Activated CD4-positive, alpha-beta T cell treated with anti-CD3 and anti-CD28 coated beads, Interleukin-2, amount 10 ng/mL, durations not matched to agents 24 days and 14 days (primary cell): ENCODE measurements at places on chromosomes 2 and 18. TPM values are rescaled to one million over a fixed set of nuclear protein-coding genes. Genes with fewer than 3 reads are reported as not detected.
A peak's percentile ranks its signal among the peaks of the same experiment; 100 is the strongest.

DNA sequence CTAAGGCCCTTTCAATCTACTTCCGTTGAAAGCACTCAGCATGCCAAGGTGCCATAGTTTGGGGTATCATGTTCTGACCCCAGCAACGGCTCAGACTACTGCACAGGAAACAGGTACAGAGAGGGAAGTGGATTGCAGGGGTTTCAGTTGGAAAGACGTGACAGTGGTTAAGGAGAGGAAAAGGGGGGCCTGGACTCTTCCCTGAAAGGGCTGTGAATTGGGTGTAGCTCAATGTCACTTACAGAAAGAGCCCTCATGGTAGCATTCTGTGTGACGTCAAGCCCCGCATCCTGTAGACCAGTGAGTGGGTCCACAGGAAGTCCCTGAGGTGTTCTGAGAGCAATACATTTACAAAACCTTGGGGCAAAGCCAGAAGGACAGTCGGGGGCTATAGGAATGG is 121.5 kb upstream of the GYPC start:
- DNase-seq: peak; percentile 55
- H3K27ac ChIP-seq: no peak overlapping the region
- H3K27me3 ChIP-seq: no peaks in the 10 kb centered on the region
- no peaks in the 10 kb centered on the region for H3K36me3 ChIP-seq

GRCh38 chr2:14543284-14543683 is 89.2 kb upstream of the LRATD1 start:
- H3K4me1 ChIP-seq: no peaks in the 10 kb centered on the region
- no peaks in the 10 kb centered on the region for H3K36me3 ChIP-seq
- DNase-seq: no peak
- no peak overlapping the region for H3K27ac ChIP-seq
- H3K4me3 ChIP-seq: no peak overlapping the region

- H3K4me3 ChIP-seq: no peak overlapping the region
- no peaks in the 10 kb centered on the region for H3K36me3 ChIP-seq
Measured at GRCh38 chr2:168322325-168323007, 75.1 kb upstream of the STK39 start.

DNA sequence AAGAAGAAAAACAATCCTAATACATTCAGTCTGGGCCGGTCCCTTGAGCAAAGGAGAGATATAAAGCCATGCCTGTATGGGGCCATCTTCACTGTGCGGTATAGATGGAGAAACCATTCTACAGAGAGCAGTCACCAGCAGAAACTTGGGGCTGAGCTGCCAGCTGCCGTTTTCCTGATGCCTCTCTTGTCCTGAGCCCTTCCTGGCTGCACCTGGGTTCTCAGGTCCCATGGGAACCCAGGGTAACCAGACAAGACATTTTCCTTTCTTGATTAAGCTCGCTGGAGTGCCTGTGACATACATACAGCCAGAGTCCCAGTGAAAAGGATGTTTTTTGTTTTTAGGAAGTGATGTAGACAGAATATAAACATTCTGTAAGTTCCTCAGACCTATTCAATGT is 5.3 kb upstream of the METTL21A start:
- peaks cover 4% of the 10 kb centered on the region for H3K27me3 ChIP-seq
- no peak overlapping the region for H3K4me3 ChIP-seq
- no peak for DNase-seq
- H3K36me3 ChIP-seq: no peaks in the 10 kb centered on the region
- peaks cover 16% of the 10 kb centered on the region for H3K4me1 ChIP-seq

- no peaks in the 10 kb centered on the region for H3K36me3 ChIP-seq
- H3K4me1 ChIP-seq: no peaks in the 10 kb centered on the region
- no peak overlapping the region for H3K27ac ChIP-seq
- no peak overlapping the region for H3K4me3 ChIP-seq
- DNase-seq: no peak
Measured at GRCh38 chr2:2832657-2833056, 501.6 kb upstream of the MYT1L start.

DNA sequence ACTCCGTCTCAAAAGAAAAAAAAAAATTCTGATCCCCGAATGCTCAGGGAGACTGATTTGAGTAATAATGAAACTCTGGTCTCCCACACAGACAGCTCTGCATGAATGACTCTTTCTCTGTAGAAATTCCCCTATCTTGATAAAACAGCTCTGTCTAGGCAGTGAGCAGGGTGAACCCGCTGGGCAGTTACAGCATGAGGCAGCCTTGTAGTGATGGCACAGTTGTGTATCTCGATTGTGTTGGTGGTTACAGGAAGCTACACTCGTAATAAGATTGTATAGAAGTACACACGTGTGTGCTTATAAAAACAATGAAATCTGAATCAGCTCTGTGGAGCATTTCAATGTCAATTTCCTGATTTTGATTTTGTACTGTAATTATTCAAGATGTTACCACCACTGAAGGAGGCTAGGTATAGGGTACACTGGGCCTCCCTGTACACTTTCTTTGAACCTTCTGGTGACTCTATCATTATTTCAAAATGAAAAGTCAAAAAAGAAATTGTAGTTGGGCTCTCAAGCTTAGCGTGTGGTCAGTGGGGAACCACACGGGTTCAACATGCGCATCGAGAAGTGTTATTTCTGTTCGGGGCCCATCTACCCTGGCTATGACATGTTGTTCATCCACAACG is 34.9 kb upstream of the ATP8B1 start:
- peak; percentile 78 for DNase-seq
- peaks cover 37% of the 10 kb centered on the region for H3K4me1 ChIP-seq
- H3K27me3 ChIP-seq: peaks cover 20% of the 10 kb centered on the region
- H3K4me3 ChIP-seq: no peak overlapping the region
- peak overlapping the region; percentile 63 for H3K27ac ChIP-seq

- peaks cover 2% of the 10 kb centered on the region for H3K27me3 ChIP-seq
- no peaks in the 10 kb centered on the region for H3K36me3 ChIP-seq
- H3K4me3 ChIP-seq: no peak overlapping the region
- no peak overlapping the region for H3K27ac ChIP-seq
- H3K4me1 ChIP-seq: no peaks in the 10 kb centered on the region
- no peak for DNase-seq
Measured at GRCh38 chr2:150977296-150977695, 284.4 kb downstream of the RBM43 start.

- H3K27me3 ChIP-seq: no peaks in the 10 kb centered on the region
- H3K27ac ChIP-seq: peak overlapping the region; percentile 89
- peak; percentile 80 for DNase-seq
- H3K4me3 ChIP-seq: peak overlapping the region; percentile 72
- H3K36me3 ChIP-seq: peaks cover 1% of the 10 kb centered on the region
Measured at GRCh38 chr2:70104231-70105111, 17.2 kb downstream of the PCBP1 start.

GRCh38 chr2:134258684-134259388 is 5.0 kb downstream of the MGAT5 start:
- H3K36me3 ChIP-seq: peaks cover 23% of the 10 kb centered on the region
- H3K4me1 ChIP-seq: peaks cover 61% of the 10 kb centered on the region
- peak overlapping the region; percentile 19 for H3K27ac ChIP-seq
- peak; percentile 88 for DNase-seq

DNA sequence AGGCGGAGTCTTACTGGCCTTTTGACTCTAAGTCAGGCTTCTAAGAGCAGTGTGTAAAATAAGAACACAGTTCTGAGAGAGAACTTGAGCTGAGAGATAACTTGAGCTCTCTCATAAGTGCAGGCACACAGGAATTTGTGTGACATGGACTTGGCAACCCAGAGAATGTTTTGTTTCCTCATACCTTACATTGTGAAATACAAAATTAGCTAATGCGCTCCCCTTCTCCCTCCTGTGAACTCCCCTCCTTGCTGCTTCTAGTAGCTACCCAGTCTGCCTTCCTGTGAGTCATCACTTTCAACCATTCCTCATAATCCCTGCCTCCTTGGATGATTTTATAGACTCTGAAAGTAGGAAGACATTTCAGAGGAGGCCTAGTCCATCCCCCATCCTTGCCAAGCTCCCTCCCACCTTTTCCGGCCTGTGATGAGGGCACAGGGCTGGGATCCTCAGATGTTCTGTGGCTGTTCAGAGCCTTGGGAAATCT is 22.6 kb downstream of the FER1L5 start:
- no peak overlapping the region for H3K27ac ChIP-seq
- peaks cover 4% of the 10 kb centered on the region for H3K27me3 ChIP-seq
- no peak overlapping the region for H3K4me3 ChIP-seq
- DNase-seq: no peak
- no peaks in the 10 kb centered on the region for H3K36me3 ChIP-seq

DNA sequence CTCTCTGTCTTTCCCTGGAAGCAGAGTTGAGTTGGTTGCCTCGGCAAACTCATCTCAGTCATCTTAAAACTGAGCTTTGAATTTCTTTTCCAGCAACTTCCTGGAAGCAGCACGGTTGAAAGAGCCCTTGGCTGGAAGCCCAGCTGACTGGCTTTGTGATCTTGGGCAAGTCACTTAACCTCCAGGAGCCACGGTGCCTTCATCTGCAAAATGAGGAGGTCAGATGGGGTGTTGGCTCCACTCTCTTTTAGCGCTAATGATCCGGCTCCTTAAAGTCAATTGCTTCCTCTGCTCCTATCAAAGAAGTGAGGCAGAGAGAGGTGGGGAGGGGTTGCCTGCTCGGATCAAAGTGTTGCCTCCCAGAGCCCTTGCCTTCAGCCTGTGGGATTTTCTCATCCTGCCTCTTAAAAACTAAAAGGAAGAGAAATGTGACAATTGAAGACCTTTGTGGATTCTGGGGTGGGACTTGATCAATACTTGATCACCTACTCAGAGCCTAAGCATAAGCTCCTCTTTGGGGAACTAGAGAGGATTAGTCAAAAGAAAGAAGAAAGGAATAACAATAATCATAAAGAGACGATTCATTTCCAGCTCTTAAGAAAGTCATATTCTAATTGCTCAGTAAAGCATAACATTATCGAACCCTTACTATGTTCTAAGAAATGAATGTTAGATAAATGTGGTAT is 86.6 kb downstream of the MYCN start:
- H3K27me3 ChIP-seq: peaks cover 1% of the 10 kb centered on the region
- H3K36me3 ChIP-seq: no peaks in the 10 kb centered on the region
- no peak overlapping the region for H3K27ac ChIP-seq
- H3K4me1 ChIP-seq: no peaks in the 10 kb centered on the region
- DNase-seq: no peak
- no peak overlapping the region for H3K4me3 ChIP-seq

GRCh38 chr2:11657646-11658045 is 12.3 kb downstream of the NTSR2 start:
- no peaks in the 10 kb centered on the region for H3K4me1 ChIP-seq
- H3K27me3 ChIP-seq: peaks cover 6% of the 10 kb centered on the region
- no peak overlapping the region for H3K27ac ChIP-seq
- DNase-seq: no peak
- H3K36me3 ChIP-seq: peaks cover 2% of the 10 kb centered on the region

DNA sequence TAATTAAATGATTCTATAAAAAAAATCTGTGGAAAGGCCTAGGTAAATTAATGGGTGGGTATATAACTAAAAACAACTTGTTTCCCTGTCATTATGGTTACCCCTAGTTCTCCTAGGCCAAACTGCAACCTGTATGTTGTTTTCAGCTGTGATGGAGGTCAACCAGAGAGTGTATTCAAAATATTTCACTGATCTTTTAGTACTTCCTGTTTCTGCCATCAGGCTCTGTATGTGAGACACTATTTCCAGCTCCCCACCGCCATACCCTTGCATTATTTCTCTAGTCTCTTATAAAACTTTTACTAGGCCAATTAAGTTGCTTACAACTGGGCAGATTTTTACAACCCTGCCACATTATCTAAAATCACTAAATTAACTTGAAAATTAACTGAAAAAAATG is 21.0 kb upstream of the CDKL4 start:
- H3K27me3 ChIP-seq: no peaks in the 10 kb centered on the region
- DNase-seq: no peak
- H3K36me3 ChIP-seq: peaks cover 17% of the 10 kb centered on the region
- no peak overlapping the region for H3K4me3 ChIP-seq

DNA sequence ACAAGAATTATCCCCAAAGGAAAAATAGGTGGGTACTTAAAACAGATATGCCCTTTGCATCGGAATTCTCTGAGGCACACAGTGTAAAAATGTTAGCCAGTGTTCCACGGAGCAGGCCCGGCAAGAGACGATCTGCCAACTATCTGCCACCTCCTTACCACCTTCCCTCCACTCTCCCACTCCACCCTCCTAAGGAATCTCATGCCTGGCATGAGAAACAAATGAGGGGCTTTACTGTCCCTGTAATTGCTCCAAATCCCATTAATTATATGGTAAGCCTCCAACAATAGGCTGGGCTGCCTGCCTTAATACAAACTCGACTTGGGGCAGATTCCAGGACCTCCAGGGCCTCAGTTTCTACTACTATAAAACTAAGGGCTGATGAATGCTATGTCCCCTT is 102.3 kb downstream of the ZBTB7C start:
- H3K4me1 ChIP-seq: no peaks in the 10 kb centered on the region
- peaks cover 14% of the 10 kb centered on the region for H3K27me3 ChIP-seq
- H3K27ac ChIP-seq: no peak overlapping the region
- DNase-seq: no peak
- no peak overlapping the region for H3K4me3 ChIP-seq
- H3K36me3 ChIP-seq: no peaks in the 10 kb centered on the region

DNA sequence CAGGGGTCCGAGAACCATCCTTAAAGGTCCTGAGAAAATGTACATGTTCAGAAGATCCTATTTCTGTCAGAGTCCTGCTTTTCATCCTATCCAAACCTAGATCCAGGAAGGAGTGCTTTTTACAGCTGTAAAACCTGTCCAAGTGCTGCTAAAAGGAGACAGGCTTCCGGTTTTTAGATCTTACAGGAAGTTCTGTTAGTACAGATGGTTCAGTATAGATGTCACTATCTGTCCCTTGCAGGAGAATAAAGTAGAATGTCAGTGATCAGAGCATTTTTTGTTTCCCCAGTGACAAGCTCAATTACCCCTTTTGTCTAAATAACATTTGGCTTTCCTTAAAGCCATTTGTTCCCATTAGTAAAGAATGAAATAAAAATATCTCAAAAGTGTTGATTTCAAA is 98.3 kb downstream of the NRP2 start:
- peaks cover 5% of the 10 kb centered on the region for H3K4me1 ChIP-seq
- H3K4me3 ChIP-seq: no peak overlapping the region
- H3K36me3 ChIP-seq: no peaks in the 10 kb centered on the region
- H3K27me3 ChIP-seq: peaks cover 6% of the 10 kb centered on the region

DNA sequence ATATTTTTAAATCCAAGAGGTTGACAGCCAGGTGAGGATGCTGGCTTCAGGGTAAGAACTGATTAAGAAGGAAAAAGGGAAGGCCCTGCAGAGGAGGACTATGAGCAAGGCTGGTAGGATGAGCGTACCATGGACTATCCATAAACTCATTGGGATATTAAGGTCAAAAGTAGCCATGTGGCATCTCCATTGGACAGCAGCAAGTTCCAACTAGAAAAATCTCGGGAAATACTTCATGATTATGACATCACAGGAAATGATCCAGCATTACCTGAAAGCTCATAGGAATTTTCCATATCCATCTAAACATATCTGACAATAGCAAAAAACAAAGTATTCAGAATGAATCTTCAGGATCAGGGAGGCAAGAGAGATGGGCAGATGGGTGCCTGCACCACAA is 34.2 kb downstream of the TGFA start:
- H3K4me3 ChIP-seq: no peak overlapping the region
- no peaks in the 10 kb centered on the region for H3K36me3 ChIP-seq
- no peak for DNase-seq
- H3K27ac ChIP-seq: no peak overlapping the region
- no peaks in the 10 kb centered on the region for H3K27me3 ChIP-seq

- no peaks in the 10 kb centered on the region for H3K27me3 ChIP-seq
- no peak overlapping the region for H3K4me3 ChIP-seq
- no peaks in the 10 kb centered on the region for H3K4me1 ChIP-seq
- DNase-seq: peak; percentile 43
Measured at GRCh38 chr2:216465579-216466195, 33.0 kb upstream of the RPL37A start.

The CABYR gene
- 0.36 and 1.3 TPM in 2 replicates for total RNA-seq

The IL18R1 gene
- 41.7 and 50.2 TPM in 2 replicates for total RNA-seq

The ABHD3 gene
- 29.3 and 31.1 TPM in 2 replicates for total RNA-seq

The LOXL3 gene
- total RNA-seq: 1.5 and 1.7 TPM in 2 replicates

The ROCK2 gene
- 18.4 and 24.4 TPM in 2 replicates for total RNA-seq

The ITGB6 gene
- total RNA-seq: not detected in 2 replicates

The TLX2 gene
- total RNA-seq: 0.54 and 0.70 TPM in 2 replicates

The ALPI gene
- not detected in 2 replicates for total RNA-seq

The GCKR gene
- not detected in 2 replicates for total RNA-seq

The MAL gene
- total RNA-seq: 166 and 167 TPM in 2 replicates

The KCNG3 gene
- total RNA-seq: 0.12 and 0.26 TPM in 2 replicates
